ENCODE measurements at places on chromosomes 4 and X.

- DNase-seq, result no peak
Measured at GRCh38 chrX:7570432-7571029, 272.4 kb upstream of the VCX start.

DNA sequence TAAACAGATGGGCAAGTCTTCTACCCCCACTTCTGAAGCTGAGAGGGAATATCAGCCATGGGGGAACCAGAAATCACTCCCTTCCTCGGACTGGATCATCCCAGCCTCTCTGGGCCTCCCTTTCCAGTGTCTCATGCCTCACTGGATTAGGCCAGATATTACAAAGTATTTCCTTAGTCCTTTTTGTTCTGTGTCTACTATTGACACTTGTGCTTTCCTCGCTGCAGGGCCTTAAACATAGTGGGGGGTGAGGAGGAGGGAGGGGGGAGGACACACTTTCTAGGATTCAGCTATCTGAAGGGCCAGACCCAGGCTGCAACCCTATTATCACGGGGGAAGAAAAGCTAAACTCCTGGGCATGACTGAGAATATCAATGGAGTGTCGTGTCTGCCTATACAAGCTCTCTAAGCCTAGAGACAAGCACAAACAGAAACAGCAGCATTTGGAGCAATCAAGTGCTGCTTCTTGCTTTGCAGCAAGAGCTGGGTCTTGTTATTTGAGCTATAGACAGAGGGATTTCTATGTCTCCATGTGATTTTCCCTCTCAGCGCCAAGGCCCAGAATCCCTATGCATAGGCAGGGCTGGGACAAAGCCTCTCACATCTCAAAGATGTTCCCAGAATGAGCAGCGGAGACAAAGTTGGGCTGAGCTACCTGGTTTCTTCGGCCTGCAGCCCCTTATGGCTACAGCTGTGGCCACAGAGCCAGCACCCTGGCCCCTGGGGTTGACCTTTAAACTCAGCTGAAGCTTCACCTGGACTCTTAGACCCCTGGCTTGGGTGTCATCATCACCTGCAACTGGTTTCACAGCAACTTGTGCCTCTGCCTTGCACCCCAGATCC lies 20.2 kb downstream of the PJA1 start:
- no peak for DNase-seq

DNA sequence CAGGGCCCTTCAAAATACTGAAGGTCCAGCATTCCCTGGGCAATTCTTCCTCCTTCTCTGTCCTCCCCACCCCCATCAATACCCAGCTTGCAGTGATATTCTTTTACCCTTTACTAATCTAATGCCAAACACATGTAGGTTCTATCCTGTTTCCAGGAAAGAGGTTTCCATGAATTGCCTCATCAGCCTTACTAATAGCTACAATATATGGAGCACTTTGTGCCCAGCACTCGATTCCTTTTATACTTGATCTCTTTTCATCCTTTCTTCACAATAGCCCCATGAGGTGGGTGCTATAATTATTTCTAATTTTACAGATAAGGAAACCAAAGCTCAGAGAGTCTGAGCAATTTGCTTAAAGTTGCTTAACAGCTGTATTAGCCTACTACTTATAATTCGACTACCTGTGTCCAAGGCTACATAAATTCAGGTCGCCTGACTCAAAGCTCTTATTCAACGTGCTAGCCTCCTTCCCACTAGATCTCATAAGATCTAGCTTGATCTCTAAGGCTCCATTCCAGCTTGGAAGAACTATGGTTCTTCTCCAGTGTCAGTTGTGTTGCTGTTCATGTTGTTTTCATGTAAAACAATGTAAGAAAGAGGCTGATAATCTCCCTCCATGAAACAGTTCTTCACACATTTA lies 229.6 kb upstream of the PGRMC2 start:
- DNase-seq, result no peak

DNA sequence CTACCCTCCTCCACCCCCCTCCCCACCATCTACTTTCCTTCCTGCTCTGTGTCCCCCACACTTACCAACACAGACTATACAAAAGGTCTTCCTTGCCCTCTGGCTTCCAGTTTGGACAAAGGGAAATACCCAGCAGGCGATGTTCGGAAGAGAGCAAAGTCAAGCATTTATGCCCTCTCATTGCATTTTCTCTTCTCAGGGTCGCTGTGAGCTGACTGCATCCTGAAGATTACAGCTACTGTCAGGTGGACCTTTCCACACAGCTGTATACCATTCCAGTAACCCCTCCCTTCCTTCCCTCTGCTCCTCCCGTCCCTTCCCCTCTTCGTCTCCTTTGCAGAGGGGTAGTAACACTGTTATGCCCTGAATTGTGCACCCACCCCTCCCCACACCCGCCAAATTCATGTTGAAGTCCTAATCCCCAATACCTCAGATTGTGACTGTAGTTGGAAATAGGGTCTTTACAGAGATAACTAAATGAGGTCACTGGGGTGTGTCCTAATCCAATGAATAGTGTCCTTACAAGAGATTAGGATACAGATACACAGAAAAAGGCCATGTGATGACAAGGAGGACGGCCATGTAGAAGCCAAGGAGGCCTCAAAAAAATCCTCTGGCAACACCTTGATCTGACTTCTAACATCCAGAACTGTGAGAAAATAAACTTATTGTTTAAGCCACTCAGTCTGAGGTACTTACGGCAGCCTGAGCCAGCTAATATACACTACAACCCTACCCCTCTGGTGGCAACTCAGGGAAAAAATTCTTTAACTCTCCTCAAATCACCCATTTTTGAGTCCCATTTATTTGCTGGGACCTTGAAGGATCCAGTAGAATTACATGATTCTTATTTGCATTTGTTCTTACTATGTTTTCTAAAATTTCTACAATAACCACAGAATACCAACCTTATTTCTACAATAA lies 11.7 kb downstream of the MORF4L2 start:
- DNase-seq, result no peak

DNA sequence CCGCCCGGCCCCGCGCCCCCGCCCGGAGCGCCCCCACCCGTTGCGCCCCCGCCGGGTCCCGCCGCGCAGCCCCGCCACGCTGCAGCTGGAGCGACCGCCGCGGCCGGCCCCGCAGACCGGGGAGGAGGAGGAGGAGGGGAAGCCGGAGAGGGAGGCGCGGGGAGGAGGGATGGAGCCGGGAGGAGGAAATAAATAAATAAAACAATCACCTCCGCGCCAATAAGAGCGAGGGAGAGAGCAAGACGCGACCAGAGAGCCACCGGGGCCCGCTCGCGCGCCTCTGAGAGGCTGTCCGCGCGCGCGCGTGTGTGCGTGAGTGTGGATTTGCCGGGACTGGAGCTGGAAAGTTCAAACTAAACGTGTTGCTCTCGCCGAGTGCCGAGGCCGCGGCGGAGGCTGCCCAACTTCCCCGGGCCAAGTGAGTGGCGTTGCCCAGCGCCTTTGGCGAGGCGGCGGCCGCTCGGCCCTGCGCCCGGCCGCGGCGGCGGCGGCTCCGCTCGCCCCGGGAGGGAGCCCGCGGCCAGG lies 2184.4 kb upstream of the TENM3 start:
- DNase-seq, result no peak

DNA sequence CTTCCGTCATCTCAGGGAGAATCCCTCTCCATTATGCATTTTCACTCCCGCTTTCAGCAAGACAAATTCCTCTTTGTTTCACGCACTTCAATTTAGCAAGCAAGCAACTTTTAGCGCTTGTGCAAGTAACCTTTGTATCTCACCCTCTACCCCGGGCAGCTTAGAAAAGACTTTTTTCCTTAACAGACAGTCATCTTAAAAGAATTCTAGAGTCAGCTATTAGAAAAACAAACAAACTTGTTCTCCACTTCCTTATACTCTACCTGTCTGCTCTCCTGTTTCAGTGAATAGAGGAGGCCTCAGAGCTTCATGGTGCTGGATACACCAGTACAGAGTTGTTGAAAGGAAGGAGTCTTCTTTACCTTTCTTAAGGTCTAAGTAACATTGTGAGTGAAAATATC lies 12.1 kb downstream of the TIGD2 start:
- no peak for DNase-seq

DNA sequence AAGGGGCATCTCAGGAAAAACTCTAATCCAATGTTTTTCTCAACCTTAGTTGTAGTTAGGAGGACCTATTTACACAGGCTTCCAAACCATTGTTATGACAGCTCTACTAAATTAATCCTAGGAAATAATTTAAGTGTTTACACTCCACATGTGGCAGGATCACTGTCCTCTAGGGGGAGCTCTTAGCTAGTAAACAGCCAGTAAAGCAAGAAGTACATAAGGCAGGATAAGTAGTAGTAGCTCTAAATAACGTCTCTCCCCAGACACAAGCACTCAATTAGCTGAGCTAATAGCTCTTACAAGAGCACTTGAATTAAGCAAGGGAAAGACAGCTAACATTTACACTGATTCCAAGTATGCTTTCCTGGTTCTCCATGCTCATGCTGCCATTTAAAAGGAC lies 37.3 kb downstream of the NUDT11 start:
- peak; percentile 16 for DNase-seq

- DNase-seq, result no peak
Measured at GRCh38 chr4:3391422-3391821, 50.3 kb upstream of the HGFAC start.

GRCh38 chr4:73701116-73701515 lies 39.3 kb upstream of the CXCL8 start:
- no peak for DNase-seq

- DNase-seq, result no peak
Measured at GRCh38 chrX:4876268-4876667, 1162.8 kb upstream of the PRKX start.

- no peak for DNase-seq
Measured at GRCh38 chr4:54224996-54225597, 4.0 kb upstream of the PDGFRA start.

GRCh38 chr4:18057821-18058533 lies 36.4 kb upstream of the LCORL start:
- DNase-seq, result no peak

- no peak for DNase-seq
Measured at GRCh38 chrX:129749069-129749468, 10.3 kb downstream of the XPNPEP2 start.

- DNase-seq, result no peak
Measured at GRCh38 chr4:186764457-186764856, 40.8 kb upstream of the FAT1 start.

DNA sequence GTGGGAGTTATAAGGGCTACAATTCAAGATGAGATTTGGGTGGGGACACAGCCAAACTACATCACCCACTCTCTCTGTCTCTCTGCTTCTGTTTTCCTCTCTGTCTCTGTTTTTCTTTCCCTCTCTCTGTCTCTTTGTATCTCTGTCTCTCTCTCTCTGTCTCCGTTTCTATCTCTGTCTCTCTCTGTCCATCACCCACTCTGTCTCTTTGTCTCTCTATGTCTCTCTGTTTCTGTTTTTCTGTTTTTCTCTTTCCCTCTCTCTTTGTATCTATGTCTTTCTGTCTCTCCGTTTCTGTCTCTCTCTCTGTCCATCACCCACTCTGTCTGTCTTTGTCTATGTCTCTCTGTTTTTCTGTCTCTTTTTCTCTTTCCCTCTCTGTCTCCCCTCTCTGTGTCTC lies 25.3 kb downstream of the IL3RA start:
- no peak for DNase-seq

DNA sequence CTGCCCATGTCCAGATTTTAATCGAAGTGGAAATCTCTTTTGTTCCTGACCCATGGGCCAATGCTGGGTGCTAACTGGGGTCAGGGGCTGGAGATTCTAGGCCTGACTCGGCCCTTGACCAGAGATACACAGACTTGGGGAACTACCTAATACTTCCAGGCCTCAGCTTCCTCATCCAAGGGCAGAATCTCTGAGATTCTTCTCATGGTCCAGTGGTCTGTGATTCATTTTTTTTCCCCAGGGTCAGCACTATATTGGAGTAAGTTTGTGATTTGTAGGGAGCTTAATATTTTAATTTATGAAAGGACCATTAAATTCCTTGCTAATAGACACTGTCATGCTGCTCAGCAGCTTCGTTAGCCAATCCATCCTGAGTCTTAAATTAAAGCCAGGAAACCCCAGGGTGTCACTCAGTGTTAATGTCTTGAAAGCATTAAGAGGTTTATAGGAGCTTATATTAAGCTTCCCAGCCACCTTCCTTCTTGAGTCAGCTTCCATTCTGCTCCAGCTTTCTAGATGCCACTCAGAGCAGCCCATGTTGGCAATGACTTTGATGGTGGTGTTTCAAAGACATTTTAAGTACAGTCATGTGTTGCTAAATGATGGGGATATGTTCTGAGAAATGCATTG lies 27.0 kb upstream of the PROM1 start:
- no peak for DNase-seq

DNA sequence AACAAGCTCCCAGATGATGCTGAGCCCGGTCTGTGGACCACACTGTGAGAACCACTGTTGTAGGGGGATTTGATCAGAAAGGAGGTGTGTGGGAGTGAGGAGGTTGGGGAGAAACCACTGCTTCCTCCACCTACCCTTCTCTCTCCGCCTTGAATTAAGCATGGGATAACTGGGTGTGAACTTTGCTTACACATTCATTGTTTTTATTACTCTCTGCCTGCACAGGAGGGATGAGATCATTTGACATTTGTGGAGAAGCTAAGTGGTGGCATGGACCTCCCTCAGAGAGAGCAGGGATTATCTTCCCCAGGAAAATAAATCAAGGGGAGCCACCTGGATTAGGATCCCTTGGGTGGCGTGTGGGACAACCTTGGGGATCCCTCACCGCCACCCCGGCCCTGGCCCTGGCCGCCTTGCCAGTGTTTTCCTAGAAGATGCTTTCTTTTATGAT lies 212.1 kb upstream of the ATP6AP2 start:
- no peak for DNase-seq

GRCh38 chrX:13898603-13899002 lies 81.7 kb upstream of the GPM6B start:
- DNase-seq, result no peak

DNA sequence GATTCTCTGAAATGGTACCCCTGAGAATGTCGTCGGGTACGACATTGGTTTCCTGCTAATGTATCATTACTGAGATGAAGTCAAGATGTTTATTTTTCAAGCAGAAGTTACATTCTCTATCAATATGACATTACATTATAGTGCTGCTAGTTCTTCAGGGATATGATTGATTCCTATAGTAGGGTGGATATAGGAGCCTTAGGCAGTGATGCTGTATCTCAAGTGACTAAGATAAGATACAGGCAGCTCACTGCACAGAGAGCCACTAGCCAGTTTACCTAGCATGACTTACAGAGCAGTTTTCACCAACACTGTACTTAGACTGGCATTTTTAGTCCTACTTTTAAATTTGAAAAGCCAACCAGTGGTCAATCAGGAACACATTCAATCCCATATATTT lies 154.9 kb downstream of the FANCB start:
- DNase-seq, result no peak

DNA sequence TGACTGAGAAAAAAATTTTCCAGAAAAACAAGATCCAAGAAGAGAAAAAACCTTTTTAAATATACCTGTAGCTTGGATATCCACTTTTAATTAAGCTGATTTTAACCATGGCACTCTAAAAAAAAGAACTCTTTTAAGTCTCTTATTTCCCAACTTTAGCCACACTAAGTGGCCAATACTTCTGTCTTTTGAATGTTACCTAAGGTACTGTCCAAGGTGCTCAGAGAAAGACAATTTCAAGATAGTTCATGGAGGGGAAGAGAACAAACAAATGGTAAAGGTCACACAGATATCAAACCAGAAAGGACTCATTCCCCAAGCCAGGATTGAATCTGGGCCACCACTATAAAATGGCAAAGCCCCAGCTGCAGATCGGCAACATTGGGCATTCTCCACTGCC lies 10.1 kb downstream of the NLRP2B start:
- no peak for DNase-seq

All from CD4-positive, alpha-beta T cell treated with Interleukin-17A for 4 hours (primary cell).